Stimulated activated naive CD4-positive, alpha-beta T cell treated with Interleukin-2 at 50 U/mL for 16 hours (primary cell): ENCODE measurements at places on chromosomes 7 and 10.

DNA sequence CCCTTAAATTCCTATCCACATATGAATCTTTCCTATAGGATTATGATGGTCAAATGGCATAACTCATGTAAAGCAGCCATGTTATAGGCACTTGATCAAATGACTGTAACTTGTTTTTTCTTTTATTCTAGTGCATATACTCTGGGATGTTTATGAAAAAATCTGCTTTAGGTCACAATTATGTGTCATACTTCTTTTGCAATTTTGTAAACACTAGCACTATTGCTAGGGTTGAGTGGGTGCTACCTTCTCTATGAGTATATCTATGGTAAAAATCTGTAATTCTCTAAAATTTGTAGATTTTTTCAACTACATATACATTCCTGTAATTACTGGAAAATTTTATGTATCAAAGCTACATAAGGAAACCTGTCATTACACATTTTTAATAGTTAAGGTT, 50.0 kb downstream of the HGF start:
- no peak for DNase-seq

GRCh38 chr10:34814913-34815184, 247 bp downstream of the PARD3 start:
- no peak for DNase-seq

GRCh38 chr7:136911344-136911743, 42.9 kb downstream of the CHRM2 start:
- no peak for DNase-seq

GRCh38 chr10:58746474-58747185, 234.0 kb downstream of the BICC1 start:
- no peak for DNase-seq

DNA sequence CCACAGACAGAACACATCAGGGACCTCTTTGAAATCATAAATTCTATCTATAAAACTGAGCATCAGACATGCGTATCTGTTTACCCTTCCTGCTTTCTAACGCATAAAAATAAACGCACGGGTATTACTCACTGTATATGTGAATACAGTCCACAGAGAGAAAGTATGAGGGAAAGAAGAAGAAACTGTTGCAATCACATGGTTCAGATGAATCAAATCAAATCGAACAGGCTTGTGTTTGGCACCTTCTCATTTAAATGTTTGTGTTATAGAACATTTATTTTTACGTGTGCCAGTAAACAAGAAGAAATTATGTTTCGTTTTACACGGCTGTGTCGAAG, 322.0 kb downstream of the FRMD4A start:
- DNase-seq, result no peak

DNA sequence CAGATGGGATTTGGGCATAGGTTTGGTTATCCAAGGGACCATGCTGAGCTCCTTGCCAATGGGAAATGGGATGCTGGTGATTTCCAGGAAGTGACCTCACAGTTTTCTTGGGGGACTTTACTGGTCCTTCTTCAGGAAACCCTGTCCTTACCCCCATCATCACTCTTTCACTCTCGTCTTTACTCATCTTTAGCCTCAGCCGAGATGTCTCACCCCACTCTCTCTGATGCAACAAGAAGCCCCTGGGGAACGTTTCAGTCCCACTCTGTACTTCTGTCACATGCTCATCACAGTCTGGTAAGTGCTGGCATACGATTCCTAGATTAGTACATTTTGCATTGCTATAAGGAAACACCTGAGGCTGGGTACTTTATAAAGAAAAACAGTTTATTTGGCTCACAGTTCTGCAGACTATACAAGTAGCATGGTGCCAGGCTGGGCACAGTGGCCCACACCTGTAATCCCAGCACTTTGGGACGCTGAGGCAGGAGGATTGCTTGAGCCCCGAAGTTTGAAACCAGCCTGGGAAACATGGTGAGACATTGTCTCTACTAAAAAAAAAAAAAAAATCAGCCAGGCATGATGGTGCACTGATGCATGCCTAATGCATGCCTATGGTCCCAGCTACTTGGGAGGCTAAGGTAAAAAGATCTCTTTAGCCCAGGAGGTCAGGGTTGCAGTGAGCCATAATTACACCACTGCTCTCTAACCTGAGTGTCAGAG, 63.5 kb upstream of the VKORC1L1 start:
- DNase-seq, result no peak

DNA sequence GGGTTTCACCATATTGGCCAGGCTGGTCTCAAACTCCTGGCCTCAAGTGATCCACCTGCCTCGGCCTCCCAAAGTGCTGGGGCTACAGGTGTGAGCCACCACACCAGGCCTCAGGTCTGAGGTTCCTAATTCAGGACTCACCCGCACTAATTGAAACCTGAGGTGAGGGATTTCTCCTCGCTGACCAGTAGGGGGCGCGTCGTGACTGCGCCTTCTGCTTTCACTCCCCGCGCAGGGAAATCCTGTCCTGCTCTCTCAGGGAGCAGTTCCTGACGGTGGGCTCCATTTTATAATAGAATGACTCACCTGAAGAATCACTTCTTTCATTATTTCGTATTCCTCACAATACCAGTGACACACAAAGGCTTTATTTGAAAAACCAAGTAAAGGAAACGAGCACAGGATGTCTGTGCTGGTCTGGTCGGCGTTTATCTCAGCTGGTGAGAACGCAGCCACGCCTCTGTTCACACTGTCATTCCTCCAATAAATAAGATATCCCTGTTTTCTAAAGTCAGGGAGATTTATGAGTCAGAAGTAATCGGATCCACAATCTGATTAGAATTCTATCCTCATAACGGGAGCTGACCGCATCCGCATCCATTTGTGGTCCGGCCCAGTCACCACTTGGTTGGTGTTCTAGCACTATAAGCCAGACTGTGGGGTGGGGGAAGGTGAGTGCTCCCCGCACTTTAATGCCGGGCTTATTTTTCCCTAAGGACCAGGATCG, 35.4 kb downstream of the BAG3 start:
- DNase-seq, result peak; percentile 82

DNA sequence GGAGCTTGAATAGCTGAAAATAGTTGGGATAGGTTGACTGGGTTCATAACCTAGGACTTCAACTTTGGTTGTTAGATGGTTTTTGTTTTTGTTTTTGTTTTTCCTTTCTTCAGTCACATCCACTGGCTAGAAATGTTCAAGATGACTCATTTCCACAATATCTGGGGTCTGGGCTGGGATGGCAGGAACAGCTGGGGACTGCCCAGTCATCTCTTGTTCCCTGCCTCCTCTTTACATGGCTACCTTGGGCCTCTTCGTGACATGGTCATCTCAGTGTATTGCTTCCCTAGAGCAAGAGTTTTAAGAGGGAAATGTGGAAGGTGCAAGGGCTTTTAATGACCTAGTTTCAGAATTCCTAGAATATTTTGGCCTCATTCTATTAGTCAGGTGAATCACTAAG, 915.8 kb downstream of the XPNPEP1 start:
- no peak for DNase-seq

GRCh38 chr10:78541481-78542140, 507.9 kb downstream of the RPS24 start:
- DNase-seq, result no peak

- peak; percentile 62 for DNase-seq
Observed at GRCh38 chr10:22335173-22335933, 9.9 kb upstream of the SPAG6 start.

- DNase-seq, result no peak
Observed at GRCh38 chr10:23319835-23320234, 24.8 kb downstream of the C10orf67 start.

GRCh38 chr7:138932870-138933269, 48.3 kb downstream of the KIAA1549 start:
- DNase-seq, result no peak

DNA sequence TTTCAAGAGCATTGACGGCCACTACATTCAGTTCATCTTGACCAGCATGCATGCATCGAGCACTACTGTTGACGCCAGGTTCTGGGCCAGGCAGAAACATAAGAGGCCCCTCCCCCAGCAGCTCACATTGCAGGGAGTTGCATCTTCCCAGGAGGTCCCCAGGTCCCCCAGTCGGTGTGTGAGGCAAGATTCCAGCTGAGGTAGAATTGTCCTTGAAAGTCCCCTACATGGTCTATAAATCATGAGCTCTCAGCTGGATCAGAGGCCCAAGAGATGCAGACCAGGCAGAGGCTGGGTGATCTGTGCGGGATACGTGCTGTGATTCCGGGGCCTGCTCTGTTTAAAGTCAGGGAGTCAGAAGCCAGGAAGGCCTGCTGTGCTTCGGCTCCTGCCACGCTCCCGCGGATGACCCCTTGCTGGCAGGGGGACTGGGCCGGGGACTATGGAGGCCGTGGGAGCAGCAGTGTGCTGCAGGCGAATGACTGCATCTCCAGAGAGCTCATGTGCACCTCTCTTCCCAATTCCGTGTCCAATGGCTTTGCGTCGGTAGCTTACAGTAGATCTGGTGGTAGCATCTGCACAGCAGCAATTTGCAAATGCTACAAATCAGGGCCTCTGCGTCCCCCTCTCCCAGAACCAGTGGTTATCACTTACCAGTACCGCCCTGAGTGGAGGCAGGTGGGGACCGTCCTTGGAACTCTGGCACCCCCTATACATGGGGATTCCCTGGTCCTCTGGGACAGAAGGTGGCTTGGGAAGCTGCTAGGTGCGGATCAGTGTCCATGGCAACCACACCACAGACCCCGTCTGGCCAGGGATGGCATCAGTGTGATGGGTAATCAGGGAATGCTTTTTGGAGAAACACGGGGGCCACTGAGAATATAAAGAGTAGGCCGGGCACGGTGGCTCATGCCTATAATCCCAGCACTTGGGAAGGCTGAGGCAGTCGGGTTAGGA, 93.6 kb downstream of the RGS10 start:
- no peak for DNase-seq

GRCh38 chr7:149882248-149883047, 8.7 kb downstream of the ATP6V0E2 start:
- DNase-seq, result no peak

DNA sequence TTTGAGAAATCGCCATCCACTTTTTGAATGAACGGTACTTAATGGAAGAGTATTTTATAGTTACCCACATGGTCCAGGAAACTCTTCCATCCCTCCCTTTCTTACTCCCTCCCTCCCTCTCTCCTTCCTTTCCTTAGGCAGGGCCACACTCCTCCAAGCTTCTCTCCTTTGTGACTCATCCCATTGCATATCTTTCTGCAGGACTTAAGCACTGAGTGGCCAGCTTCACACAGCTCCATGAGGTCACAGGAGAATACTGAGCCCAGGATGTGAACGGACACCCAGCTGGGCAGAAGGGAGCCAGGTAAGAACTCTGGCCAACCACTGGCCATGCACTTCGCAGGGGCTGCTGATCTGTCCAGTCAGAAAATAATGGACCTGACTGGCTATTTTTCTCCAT, 189.7 kb upstream of the ADCY1 start:
- no peak for DNase-seq

GRCh38 chr10:70890917-70891431, 2.6 kb upstream of the PCBD1 start:
- DNase-seq, result no peak

- DNase-seq, result no peak
Observed at GRCh38 chr10:51139176-51139575, 64.9 kb downstream of the PRKG1 start.

- no peak for DNase-seq
Observed at GRCh38 chr10:132407846-132408278, 10.9 kb downstream of the PWWP2B start.

- no peak for DNase-seq
Observed at GRCh38 chr10:108307925-108308312, 1143.4 kb upstream of the SORCS1 start.

DNA sequence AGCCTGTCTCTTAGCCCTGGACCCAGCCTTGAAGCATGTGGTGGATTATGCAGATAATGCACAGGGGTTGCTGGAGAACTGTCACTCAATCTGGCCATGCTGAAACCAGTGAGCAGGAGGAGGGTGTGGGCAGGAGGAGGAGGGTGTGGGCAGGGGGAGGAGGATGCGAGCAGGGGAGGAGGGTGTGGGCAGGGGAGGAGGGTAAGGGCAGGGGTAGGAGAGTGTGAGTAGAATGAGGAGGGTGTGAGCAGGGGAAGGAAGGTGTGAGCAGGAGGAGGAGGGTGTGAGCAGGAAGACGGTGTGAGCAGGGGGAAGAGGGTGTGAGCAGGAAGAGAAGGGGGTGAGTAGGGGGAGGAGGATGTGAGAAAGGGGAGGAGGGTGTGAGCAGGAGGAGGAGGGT, 18.8 kb downstream of the CAMK2B start:
- DNase-seq, result no peak

DNA sequence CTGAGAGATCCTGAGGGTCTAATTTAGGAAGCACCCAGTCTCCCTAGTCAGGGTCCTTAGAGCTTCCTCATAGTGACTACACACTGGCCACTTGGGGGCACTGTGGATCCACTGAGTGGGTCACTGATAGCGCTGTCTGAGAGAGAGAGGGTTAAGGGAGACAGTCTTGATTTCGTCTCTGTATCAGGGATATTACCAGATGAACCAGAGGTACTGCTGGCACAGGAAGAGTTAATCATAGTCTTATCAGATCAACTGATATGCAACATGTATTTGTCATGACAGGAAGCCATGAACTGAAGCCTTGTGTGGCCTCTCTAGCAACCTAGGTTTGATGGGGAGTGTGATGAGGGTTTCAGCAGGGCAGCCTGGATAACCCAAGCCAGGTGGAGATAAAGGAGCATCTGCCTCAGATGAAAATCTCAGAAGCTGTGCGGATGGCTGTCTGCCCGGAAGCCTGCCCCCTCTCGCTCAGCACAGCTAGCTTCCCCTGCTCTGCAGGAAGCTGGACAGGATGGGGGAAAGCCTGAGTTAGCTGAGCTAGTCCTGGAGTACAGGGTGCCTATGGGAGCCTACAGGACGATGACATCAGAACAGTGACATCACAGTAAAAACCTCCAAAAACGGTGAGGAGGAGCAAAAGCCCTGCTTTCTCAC, 214.0 kb upstream of the PRSS1 start:
- peak; percentile 63 for DNase-seq

- no peak for DNase-seq
Observed at GRCh38 chr7:47791682-47792081, 156.6 kb downstream of the PKD1L1 start.

- DNase-seq, result no peak
Observed at GRCh38 chr7:141500608-141501007, 50.6 kb upstream of the AGK start.

DNA sequence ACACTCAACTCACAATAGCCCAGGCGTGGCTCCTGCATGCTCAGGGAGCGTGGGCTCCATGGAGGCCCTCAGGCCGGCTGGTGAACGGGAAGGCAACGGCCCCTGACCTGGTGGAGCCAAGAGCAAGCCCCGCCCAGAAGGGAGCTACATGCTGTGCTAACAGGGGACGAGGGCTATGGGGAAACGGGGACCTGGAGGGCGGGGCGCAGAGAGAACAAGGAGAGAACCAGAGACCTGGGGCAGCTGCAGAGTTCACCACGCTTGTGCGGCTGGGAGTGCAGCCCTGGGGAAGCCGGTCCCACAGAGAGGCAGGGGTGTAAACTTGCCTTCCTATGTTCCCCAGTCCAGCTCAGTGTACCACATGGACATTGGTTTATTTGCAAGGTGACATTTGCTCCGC, 69.2 kb upstream of the PPP2R2D start:
- DNase-seq, result no peak

- DNase-seq, result no peak
Observed at GRCh38 chr10:641149-642010, 48.1 kb downstream of the DIP2C start.

GRCh38 chr7:50270531-50271018, 33.9 kb upstream of the IKZF1 start:
- DNase-seq, result no peak

GRCh38 chr10:30111340-30112022, 52.1 kb upstream of the JCAD start:
- DNase-seq, result no peak

- no peak for DNase-seq
Observed at GRCh38 chr10:30114401-30114800, 55.0 kb upstream of the JCAD start.

- DNase-seq, result no peak
Observed at GRCh38 chr10:22554461-22555182, 159.8 kb downstream of the PIP4K2A start.
